Stimulated activated CD4-positive, alpha-beta T cell treated with anti-CD3 and anti-CD28 coated beads, Interleukin-1b, Interleukin-23, amount 100 ng/mL, for 1 hour (primary cell): ENCODE measurements at places on chromosomes 4 and X.

DNA sequence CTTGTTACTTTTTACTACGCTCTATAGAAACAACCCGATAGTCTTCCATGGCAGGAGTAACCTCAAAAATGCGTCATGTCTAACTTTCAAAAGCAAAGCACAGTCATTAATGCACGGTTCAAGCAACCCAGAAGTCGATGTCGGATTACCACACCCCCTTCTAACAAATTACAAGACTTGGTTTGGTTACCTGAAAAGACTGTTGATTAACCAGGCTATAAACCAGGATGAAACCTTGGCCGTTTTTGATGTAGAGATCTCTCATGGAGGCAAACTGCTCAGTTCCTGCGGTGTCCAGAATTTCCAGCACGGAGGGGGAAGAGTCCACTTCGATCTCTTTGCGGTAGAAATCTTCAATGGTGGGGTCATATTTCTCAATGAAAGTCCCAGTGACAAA, 2.4 kb downstream of the RAP2C start:
- DNase-seq, result no peak

DNA sequence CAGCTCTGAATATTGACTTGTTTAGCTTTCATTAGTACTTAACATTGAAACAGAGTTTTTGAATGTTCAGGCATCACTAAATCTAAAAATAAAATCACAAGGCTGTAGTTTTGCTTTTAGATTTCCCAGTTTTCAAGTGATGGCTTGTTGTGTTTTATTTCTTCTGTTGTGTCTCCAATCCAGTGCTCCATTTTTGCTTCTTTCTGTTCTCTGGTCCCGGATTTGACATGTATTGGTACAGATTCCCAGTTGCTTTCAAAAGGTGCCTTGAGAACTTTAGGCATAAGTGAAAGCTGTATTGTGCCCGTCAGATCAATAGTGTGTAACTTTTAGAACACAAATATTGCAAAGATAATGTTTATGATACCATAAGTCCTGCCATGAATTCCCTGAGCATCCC, 53.2 kb downstream of the ARHGAP10 start:
- DNase-seq, result no peak

DNA sequence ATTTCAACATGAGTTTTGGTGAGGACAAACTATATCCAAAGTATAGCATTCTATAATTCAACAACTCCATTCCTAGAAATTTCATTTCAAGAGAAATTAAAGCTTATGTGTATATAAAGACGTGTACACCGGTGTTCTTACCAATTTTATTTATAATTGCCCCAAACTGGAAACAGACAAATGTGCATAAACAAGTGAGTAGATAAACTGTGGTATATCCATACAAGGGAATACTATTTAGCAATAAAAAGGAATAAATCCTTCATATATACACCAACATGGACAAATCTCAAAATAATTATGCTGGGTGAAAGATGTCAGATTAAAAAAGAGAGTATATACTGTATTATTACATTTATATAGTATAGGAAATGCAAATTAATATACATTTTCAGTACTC, 19.9 kb downstream of the HNRNPH2 start:
- DNase-seq, result no peak

GRCh38 chr4:81876106-81876505, 404.4 kb upstream of the RASGEF1B start:
- no peak for DNase-seq

DNA sequence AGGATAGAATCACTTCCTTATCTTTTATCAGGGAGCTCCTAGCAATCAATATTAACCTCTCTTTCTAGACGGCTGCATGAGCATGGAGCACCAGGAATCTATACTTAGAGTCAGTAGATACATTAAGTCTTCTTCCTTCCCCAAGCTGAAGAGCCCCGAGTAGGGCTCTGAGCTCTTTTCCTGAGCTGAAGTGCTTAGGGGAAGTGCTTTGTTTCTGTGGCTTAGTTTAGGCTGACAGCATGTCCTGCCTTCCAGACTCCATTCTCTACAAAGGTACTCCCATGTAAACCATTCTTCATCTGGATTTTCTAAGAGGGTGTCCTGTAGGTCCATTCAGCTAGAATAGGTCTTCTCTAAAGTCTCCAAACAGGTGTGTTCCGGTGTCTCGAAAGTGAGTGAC, 127.5 kb upstream of the AFF2 start:
- DNase-seq, result no peak

DNA sequence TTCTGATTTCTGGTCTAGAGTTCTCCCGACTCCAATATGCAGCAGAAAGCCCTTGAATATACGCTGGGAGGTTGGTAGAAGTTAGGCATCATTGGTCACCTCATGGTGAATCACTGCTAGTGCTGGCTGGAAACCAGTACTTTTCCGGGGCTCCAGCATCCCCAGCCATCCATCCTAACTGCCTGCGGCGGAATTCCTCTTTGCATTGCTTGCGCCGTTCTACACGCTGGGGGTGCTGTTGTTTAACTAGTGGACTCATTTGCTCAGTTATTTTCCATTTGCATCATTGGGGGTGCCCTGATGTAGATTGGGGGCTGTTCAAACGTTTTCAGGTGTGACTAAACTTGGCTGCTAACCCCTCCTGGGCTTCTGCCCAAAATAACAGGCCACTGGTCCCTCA, 23.3 kb upstream of the GPR50 start:
- no peak for DNase-seq

GRCh38 chr4:29710519-29710918, 1009.6 kb upstream of the PCDH7 start:
- no peak for DNase-seq

GRCh38 chr4:102616636-102617035, 115.5 kb downstream of the NFKB1 start:
- no peak for DNase-seq

DNA sequence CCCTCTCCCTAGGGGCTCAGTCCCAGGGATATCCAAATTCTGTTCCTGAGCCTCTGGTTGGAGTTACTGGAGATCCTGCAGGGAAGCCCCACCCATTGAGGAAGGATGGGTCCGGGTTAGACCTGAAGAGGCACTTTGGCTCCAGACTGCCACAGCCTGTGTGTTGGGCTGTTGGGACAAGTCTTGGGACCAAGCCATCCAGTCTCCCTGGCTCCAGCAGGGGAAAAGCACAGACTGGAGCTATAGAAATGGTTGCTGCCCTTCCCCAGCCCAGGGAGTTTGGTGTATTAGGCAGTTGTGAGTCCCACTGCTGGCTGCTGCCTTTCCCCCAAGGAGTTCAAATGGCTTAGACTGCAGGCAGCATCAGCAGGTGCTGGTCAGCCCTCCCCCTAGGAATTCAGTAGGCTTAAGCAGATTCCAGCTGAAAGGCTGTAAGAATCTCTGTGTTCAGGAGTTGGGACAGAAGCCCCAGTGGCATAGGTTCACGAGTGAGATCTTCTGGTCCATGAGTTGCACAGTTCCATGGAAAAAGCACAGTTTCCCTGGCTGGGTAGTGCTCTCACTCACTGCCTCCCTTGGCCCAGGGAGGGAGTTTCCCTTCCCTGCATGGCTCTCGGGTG, 344.0 kb upstream of the EPHA5 start:
- DNase-seq, result no peak

- no peak for DNase-seq
Measured at GRCh38 chrX:16770970-16771482, 15.2 kb upstream of the TXLNG start.

- peak; percentile 6 for DNase-seq
Measured at GRCh38 chr4:25913056-25913850, 767 bp upstream of the SMIM20 start.

DNA sequence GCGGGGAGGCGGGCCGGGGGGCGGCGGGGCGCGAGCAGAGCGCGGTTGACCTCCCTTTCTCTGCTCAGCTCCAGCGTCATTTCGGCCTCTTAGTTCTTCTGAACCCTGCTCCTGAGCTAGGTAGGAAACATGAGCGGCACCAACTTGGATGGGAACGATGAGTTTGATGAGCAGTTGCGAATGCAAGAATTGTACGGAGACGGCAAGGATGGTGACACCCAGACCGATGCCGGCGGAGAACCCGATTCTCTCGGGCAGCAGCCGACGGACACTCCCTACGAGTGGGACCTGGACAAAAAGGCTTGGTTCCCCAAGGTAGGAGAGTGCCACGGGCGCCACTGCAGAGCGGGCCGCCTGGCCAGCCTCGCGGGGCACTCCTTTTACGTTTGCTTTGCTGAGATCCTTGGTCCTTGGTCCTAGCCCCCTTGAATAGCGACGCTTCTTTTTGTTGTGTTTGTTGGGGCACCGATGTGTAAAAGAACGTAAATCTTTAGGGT, at the start of gene HTATSF1:
Gene HTATSF1, plus strand, starts transcription at position 37 of the 497 bp plus-strand sequence. Its CDS starts 93 bp downstream, at position 130.
- DNase-seq, result no peak

GRCh38 chr4:145709843-145710242, 29.9 kb downstream of the C4orf51 start:
- no peak for DNase-seq

GRCh38 chrX:148600131-148600530, 99.7 kb downstream of the AFF2 start:
- DNase-seq, result no peak

GRCh38 chr4:109990261-109991257, 77.9 kb downstream of the EGF start:
- no peak for DNase-seq

GRCh38 chr4:147791865-147792264, 60.0 kb downstream of the ARHGAP10 start:
- no peak for DNase-seq

- no peak for DNase-seq
Measured at GRCh38 chr4:54695788-54696187, 38.0 kb downstream of the KIT start.
